ENCODE measurements at places on chromosomes 3 and 15. TPM values are rescaled to one million over a fixed set of nuclear protein-coding genes. Genes with fewer than 3 reads are reported as not detected.
A peak's percentile ranks its signal among the peaks of the same experiment; 100 is the strongest.

Gene DAZL
- total RNA-seq, result not detected

Gene MESP2
- not detected for total RNA-seq

Gene ATOSA
- 42.5 TPM for total RNA-seq

Gene ASB14
- total RNA-seq, result not detected

- H3K27ac ChIP-seq, result no peak overlapping the region
- no peak overlapping the region for H3K4me3 ChIP-seq
- peaks cover 9% of the 10 kb centered on the region for H3K36me3 ChIP-seq
- no peaks in the 10 kb centered on the region for H3K4me1 ChIP-seq
- no peak for DNase-seq
- H3K27me3 ChIP-seq, result no peaks in the 10 kb centered on the region
These were observed 81.8 kb downstream of the CLASP2 start for GRCh38 chr3:33636125-33636850.

- H3K4me3 ChIP-seq, result peak overlapping the region; percentile 6
- H3K27me3 ChIP-seq, result peaks cover 19% of the 10 kb centered on the region
- peak overlapping the region; percentile 33 for H3K27ac ChIP-seq
These were observed 513.2 kb downstream of the MECOM start for GRCh38 chr3:169150343-169150742.

GRCh38 chr15:85689729-85690128 lies 105.0 kb downstream of the KLHL25 start:
- no peaks in the 10 kb centered on the region for H3K27me3 ChIP-seq
- peaks cover 87% of the 10 kb centered on the region for H3K36me3 ChIP-seq
- DNase-seq, result no peak
- peaks cover 52% of the 10 kb centered on the region for H3K4me1 ChIP-seq
- peak overlapping the region; percentile 61 for H3K27ac ChIP-seq

DNA sequence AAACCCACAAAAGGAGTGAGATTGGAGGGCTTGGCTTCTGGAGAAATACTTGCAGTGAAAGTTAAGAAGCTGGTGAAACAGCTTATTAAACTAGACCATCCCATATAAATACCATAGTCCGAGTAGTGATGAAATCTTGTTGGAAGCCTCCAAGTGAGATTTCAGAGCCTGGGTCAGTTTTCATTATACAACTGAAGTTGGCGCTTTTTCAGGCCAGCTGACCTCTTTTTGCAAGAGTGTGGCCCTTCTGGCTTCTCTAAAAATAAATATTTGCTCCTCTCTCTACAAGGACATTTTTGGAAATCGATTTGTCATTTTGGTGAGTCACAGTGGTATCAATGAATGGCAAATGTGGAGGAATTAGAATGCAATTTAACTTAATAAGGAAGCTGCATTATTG lies 51.2 kb upstream of the THRB start:
- H3K4me1 ChIP-seq, result peaks cover 13% of the 10 kb centered on the region
- H3K4me3 ChIP-seq, result no peak overlapping the region
- no peak for DNase-seq
- H3K27ac ChIP-seq, result no peak overlapping the region
- no peaks in the 10 kb centered on the region for H3K36me3 ChIP-seq

GRCh38 chr3:72269475-72269874 lies 484.5 kb upstream of the PROK2 start:
- H3K36me3 ChIP-seq, result no peaks in the 10 kb centered on the region
- no peak overlapping the region for H3K4me3 ChIP-seq
- peaks cover 45% of the 10 kb centered on the region for H3K4me1 ChIP-seq
- peak overlapping the region; percentile 33 for H3K27ac ChIP-seq
- H3K27me3 ChIP-seq, result no peaks in the 10 kb centered on the region

- H3K4me1 ChIP-seq, result no peaks in the 10 kb centered on the region
- H3K27ac ChIP-seq, result no peak overlapping the region
- no peaks in the 10 kb centered on the region for H3K27me3 ChIP-seq
- no peak overlapping the region for H3K4me3 ChIP-seq
- H3K36me3 ChIP-seq, result no peaks in the 10 kb centered on the region
These were observed 208.3 kb upstream of the RBMS3 start for GRCh38 chr3:29072611-29073010.

Measured in upper lobe of right lung (tissue), 1 donor.